ENCODE measurements at places on chromosomes 3 and 15. TPM values are rescaled to one million over a fixed set of nuclear protein-coding genes. Genes with fewer than 3 reads are reported as not detected.
A peak's percentile ranks its signal among the peaks of the same experiment; 100 is the strongest.

The ACTC1 gene
- total RNA-seq = not detected

The GOLGA6L4 gene
- 3.1 TPM for total RNA-seq

DNA sequence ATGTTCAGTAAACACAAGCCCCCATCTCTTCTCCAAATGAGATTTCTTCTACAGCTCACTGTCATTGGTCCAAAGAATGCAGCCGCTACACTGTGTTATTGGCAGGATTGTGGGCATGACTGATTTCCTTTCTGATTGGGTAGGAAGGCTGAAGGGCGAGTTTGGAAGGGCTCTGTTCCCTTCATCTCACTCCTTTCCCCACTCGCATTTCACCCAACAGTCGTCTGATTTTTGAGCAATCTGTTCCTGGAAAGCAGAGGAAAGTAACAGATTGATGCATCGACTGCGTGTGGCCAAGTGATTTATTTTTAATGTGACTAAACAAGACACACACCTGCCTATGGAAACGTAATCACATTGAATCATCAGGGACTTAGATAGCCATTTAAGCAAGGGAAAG, 55.5 kb downstream of the NOX5 start:
- no peak for DNase-seq

GRCh38 chr3:63089007-63089750, 188.9 kb upstream of the SYNPR start:
- DNase-seq = no peak

The TRH gene
- not detected for total RNA-seq

The CCDC13 gene
- total RNA-seq = 0.85 TPM

DNA sequence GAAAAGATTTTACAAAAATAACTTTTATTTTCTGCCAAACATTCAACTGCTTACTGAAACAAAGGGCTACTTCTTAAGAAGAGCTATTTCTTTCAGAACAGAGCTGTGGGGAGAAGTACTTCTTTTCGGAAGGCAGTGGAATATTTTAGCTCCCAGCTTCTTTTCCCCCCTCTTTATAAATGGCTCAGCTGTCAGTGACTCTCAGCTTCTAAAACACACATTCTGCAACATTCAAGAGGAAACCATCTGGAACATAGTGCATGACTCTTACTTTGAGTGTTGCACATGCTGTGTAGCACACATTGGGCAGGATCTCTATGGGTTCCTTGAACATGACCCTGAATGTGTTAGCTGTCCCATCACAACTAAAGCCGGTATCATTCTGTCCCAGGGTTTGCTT, 7.0 kb upstream of the C15orf40 start:
- no peak for DNase-seq

The FANCD2 gene
- total RNA-seq = 78.8 TPM

DNA sequence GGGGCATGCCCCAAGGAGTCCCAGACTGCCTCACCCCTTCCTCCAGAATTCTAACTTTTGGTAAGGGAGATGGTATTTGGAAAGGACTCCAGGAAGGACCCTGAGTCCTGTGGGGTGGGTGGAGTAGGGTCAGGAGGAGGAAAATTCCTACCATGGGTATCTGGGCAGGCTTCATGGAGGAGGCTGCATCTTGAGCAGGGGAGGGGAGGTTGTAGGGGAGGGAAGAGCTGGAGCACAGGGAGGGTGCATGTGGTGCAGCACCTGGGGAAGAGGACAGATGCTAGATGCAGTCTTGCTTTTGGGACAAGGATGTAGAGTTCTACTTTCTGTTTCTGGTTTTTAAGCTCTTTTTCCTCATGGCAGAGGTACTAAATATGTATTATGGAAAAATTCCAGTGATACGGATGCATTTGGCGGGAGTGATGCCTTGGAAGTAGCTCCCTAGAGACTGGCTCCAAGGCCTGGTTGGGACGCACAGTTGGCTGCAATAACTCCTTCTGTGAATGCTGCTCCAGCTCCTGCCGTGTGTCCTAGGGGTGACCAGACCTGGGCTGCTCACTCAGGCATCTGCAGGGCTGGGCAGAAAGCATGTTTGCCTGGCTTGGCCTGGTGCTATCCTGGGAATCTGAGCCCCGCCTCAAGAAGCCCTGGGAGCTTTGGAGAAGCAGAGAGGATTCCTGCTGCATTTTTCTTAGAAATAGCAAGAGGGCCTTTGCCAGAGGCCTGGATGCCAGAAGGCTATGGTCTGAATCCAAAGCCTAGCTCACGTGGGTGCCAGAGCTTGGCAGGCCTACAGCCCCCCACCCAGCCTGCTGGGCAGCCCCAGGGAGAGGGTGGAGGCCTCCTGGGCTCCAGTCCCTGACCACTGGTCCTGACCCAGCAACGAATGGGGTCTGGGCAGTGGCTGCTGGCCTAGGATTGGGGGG, 10.1 kb downstream of the SEMA3F start:
- DNase-seq = no peak

DNA sequence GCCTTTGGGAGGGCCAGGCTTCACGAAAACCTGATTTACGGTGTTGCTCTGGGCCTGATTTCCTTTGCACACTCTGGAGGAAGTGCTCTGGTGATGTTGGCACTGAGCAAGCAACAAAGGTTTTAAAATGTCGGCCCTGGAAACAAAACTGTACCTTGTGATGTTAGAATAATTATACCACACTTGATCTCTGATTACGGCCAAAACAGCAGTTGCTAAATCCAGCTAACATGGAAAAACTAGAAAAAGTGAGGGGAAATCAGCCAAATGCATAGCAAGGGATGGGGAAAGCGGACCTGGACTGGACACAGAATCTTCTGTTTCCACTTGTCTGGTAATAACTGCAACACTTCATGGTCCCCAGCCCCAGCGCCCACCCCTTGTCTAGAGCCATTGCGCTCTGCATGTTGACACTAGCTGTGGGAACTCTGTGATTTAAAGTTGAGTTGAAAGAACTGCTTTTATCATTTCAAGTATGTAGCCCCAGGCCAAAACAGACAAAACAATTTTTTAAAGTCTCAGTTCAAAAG, 120.1 kb downstream of the VGLL4 start:
- no peak for DNase-seq

DNA sequence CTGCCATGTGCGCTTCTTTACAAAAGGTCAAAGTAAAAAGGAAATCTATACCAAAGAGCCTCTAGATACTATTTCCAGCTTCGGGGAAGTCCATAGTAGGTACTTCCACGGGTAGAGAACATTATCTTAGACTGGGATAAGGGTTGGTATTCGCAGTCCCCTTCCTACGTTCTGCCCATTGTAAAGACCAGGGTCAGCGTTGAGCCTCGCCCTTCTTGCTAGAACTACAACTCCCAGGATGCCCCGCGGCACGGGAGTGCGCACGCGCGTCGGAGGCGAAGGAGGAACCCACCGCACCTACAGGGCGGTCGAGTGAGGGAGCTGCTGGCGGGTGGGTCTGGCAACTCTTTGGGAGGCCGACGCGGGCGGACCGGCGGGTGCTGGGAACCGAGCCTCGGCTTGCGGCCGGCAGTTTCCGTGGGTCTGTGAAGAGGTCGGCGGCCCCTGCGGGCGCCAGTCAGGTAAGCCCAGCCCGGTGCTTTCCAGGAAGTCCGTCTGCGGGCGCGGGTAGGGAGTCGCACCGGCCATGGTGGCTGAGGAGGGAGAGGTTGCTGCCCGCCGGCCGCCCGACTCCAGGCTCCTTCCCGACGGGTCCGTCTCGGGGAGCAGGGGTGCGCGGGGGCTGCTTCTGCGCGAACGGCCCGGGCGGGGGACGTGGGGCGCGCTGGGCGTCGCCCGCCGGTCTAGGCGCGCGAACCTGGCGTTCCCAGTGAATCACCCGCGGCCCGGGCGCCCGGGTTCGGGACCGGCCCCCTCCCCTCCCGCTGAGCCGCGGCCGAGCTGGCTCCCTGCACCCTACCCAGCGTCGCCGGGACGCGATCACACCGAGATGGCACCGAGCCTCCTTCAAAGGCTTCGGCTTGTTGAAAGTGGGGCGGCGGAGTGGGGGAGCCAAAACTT, at the start of gene TMOD3:
Gene TMOD3 (plus strand): TSS at position 278 of the 900 bp plus-strand sequence. CDS start 33,232 bp downstream, outside the sequence.
- peak; percentile 93 for DNase-seq

GRCh38 chr3:40627095-40627494, 102.3 kb downstream of the ZNF621 start:
- no peak for DNase-seq

DNA sequence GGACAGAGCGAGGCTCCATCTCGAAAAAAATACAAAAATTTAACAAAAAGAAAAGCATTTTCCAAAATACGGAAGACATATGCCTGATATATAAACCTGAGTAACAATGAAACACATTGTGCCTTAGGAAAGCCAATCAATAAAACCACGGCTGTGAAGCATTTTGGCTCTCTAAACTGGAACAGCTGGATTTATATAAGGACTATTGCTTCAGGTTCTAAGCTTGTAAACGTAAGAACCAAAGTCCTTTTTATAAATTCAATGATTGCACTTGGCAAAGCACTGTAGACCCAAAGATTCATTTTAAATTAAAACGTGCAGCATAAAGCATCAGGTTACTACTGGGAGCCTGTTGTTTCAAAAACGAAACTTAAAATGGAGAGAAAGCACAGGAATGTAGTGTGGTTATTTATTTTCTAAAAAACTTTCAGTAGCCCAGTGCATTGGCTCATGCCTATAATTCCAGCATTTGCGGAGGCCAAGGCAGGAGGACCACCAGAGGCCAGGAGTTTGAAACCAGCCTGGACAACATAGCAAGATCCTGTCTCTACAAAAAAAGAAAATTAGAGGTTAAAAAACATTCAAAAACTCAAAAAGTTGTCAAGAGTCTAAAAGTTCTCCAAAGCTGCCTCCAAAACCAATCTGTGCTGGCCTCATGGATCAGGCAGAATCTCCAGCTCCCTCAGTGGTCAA, 61.5 kb downstream of the USF3 start:
- DNase-seq = no peak

The TMEM207 gene
- not detected for total RNA-seq

GRCh38 chr3:142693136-142693853, 30.5 kb upstream of the TRPC1 start:
- DNase-seq = no peak

DNA sequence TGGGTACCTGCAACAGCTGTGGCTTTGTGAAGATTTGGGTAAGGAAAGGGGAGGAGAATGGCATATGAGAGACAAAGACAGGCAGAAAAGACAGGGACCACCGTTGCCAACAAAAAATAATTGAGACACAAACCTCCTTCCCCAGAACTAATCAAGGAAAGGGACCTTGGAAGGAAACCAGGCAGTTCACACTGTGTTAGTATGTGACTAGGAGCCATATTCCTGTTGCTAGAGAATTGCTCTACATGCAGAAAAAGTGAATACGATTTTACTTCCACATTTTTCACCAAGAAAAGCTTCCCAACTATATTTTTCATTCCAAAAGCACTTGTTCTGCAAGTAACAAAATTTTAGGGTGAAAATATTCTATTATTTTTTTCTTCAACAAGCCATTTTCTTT, 393.7 kb upstream of the ADAMTS9 start:
- DNase-seq = no peak
